CD4-positive, alpha-beta T cell treated with Interleukin-10 for 1 hour (primary cell): ENCODE measurements at places on chromosomes 1 and 21.

- DNase-seq: no peak
Observed at GRCh38 chr21:31586118-31586517, 73.4 kb upstream of the SOD1 start.

- DNase-seq: no peak
Observed at GRCh38 chr1:1069711-1070676, 4.1 kb downstream of the RNF223 start.

- no peak for DNase-seq
Observed at GRCh38 chr1:11817192-11817591, 11.2 kb downstream of the CLCN6 start.

DNA sequence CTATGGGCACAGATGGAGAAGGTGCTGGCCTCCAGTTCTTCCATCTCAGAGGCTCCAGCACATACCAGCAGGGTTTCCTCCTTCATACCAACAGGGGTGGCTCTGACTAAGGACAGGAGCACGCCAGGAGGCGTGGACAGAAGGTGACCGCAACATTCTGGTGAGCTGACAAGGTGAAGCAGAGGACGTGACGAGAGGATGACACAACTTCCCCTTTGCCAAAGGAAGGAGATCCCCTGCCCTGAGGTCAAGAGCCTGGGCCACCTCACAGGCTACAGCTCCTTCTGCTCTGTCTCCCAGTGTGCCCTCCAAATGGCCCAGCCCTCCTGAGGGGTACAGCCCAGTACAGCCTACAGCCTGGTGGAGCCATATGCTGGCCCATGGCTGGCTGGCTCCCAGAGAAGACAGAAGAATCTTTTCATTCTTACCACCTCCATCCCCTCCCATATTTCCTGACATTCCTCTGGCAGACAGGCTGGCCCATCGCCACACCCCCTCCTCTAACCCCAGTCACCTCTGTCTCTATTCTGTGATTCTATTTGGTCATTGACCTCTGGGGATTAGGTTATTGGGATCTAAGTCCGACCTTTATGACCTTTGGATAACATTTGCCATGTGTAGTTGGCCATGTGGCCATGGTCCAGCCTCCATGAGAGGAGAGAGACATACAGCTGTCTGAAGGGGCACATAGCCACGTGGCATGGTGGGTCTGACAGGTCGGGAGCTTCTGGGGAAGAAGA lies 5.1 kb upstream of the LAMB3 start:
- DNase-seq: peak; percentile 28

DNA sequence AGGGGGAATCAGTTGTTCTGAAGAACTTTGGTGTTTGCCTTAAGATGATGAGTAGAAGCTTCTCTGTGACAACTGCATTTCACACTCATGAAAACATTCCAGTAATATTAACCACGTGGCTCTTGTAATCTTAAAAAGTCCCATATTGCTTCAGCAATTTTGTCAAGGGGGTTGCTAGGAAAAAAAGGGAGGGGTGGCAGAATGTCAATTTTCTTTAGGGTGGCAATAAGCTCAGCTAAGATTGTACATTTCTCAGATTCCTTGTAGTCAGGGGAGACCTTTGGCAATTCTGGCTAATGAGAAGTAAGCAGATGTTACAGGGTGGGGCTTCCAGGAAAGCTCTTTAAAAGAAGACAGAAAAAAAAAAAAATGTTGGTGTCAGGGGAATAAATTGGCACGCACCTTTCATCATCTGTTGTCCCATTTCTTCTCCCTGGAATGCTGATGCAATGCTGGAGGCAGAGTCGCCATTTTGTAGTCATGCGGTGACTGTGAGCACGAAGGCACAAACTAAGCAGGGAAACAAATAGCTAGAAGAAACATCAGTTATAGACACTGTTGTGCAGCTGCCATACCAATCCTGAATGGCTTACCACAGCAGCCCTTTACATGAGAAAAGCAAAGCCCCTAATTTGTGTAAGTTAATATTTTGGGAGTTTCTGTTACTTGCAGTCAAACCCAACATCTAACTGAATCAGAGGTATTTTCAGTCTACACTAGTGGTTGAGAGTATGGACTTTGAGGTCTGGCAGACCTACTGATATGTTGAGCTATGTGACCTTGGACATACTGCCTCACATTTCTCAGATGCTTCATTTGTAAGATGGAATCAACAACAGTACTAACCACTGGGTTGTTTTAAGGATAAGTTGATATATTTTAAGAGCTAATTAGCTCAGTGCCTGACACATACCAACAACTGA lies 56.1 kb upstream of the MRPS6 start:
- DNase-seq: no peak

DNA sequence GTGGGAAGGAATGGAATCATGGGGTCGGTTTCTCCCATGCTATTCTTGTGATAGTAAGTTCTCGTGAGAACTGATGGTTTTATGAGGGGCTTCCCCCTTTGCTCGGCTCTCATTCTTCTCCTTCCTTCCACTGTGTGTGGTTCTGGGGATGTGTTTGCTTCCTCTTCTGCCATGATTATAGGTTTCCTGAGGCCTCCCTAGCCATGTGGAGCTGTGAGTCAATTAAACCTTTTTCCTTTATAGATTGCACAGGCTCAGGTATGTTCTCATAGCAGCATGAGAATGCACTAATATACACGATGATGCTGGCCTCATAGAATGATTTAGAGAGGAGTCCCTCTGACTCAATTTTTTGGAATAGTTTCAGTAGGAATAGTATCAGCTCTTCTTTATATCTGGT lies 195.4 kb upstream of the IVNS1ABP start:
- no peak for DNase-seq

DNA sequence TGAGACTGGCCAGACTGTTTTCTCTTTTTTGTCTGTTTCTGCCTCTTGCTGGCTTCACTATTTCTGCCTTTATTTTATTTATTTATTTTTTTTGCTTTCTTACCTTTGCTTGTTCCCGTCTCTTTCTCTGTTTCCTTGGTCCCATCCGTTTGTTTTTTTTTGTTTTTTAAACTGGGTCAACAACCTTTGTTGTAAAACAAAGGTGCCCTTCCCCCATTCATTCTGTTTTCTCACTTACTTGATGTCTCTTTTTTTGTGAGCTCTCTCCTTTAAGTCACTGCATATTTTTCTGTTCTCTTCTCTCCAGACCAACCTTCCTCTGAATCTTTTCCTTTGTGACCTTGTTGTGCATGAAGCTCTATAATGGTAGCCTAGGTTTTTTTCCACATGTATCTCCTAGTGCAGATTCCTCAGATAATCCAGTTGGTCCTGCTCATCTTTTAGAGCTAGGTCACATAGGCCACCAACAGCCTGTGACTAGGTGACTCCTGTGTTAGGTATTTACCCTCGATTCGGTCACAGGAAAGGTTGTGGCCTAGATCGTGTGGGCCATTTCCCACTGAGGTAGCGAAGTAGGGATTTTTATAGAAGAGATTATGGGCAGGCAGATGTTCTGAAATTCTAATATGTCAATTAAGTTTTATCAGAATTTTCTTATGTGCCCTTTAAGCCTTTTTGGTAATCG lies 15.9 kb downstream of the GNAI3 start:
- no peak for DNase-seq

DNA sequence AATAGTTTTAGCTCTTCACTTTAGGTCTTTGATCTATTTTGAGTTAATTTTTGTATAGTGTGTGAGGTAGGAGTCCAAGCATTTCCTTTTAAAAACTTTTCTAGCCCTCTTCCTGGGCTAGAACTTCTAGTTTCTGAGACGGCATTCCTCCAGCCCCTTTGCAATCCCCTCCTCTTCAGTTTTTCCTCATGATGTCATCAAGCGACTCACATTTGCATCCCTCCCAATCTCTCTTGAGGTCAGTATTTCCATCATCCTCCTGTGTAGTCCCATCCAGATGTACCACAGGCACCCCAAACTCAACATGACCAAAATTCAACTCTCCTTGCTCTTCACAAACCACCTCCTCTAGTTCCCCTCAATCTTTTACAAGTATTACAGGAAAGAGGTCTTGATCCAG lies 10.7 kb downstream of the HMGN2 start:
- DNase-seq: no peak

GRCh38 chr21:44514746-44515358 lies 25.1 kb downstream of the KRTAP10-1 start:
- DNase-seq: no peak

DNA sequence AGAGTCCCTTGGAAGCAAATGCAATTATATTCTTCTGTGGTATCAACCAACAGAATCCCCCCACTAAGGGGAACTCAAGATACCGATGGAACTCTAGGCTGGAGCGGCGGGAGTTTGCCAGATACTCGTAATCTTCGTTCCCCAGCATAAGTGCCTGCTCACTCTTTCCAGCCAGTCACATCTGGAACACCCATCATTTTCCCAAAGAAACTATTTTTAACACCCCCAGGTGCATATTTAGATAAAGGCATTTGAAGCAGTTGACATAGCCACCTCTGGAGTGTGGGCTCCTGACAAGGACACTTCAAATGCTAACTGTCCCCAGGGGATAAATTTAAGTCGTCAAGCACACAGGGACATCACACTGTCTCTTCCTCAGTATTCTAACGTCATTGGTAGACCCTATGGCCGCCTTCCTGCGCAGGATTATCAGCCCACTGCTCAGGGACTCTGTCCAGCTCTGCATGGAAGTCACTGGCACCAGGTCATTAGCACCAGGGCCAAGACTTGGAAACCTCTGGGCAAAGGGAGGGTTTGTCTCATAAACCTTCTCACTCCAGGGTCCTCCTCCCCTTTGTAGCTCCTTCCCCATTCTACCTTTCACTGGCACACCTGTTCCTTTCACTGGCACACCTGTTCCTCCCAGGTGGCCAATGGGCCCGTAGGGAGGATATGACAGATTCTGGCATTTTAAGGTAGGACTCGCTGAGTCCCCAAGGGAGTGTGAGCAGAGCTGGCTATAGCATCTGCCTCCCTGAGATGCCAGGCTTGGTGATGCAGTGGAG lies 48.8 kb downstream of the H3-3A start:
- DNase-seq: no peak

DNA sequence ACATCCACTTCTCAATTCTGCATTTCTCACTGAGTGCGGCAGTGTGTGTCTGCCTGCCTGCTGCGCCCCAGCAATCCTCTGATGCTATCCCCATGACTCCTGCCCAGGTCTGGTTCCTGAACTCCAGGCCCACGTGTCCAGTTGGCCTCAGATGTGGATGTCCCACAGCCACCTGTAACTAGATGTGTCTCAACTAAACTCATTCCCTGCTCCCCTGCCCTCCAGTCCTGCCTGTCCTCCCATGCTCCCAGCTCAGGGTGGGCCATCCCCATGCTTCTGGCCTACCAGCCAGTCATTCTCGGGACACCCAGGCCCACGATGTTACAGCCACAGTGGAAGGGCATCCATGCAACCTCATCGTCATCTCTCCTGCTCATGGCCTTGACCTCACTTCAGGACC lies 76.8 kb downstream of the STUM start:
- DNase-seq: no peak
